H9 (cell line): ENCODE measurements at places on chromosomes 16 and 17.
A peak's percentile ranks its signal among the peaks of the same experiment; 100 is the strongest.

DNA sequence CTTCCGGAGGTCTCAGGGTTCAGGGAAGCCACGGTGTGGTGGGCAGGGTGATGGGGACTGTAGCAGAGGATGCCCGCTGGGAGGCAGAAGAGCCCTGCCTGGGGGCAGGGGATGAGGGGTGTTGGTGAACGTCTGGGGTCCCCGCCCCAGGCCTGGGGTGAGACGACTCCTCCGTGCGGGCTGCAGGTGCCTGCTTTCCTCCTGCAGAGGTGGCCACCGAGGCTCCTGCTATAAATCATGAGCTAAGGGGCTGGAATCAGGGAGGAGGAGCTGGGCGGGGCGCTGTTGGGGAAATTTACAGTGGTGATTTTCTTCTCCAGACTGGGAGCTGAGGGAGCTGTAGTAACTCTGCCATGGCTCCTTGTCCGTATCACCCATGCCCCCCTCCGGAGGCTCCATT is 167.0 kb downstream of the MRM1 start:
- peak; percentile 66 for DNase-seq

DNA sequence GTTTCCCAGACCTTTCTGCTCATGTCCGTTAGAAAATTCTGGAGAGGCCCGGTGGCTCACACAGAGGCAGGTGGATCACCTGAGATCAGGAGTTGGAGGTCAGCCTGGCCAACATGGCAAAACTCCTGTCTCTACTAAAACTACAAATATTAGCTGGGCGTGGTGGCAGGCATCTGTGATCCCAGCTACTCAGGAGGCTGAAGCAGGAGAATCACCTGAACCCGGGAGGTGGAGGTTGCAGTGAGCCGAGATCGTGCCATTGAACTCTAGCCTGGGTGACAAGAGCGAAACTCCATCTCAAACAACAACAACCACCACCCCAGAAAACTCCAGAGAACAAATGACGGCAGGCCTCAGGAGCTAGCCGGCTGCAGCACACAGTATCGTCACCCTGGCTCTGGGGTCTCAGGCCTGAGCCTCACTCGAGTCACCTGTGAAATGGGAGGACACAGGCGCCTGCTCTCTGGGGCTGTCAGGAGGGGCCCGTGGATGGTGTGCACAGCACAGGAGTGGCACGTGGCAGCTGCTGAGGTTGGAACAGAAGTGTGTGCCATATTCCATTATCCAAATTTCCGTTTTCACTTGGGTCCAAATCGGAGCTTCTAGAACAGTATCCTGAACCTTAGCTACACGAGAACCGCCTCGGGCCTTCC is 3.3 kb upstream of the SLC38A8 start:
- no peak for DNase-seq

- peak; percentile 77 for DNase-seq
Observed at GRCh38 chr16:2715519-2715918, 4.5 kb downstream of the PRSS27 start.

- peak; percentile 82 for DNase-seq
Observed at GRCh38 chr16:71883168-71883848, 674 bp downstream of the ZNF821 start.
